Fibroblast of pulmonary artery (primary cell): ENCODE measurements at places on chromosomes 7 and 10.

- peak; percentile 56 for DNase-seq
Measured at GRCh38 chr10:10891124-10892082, 126.3 kb upstream of the CELF2 start.

DNA sequence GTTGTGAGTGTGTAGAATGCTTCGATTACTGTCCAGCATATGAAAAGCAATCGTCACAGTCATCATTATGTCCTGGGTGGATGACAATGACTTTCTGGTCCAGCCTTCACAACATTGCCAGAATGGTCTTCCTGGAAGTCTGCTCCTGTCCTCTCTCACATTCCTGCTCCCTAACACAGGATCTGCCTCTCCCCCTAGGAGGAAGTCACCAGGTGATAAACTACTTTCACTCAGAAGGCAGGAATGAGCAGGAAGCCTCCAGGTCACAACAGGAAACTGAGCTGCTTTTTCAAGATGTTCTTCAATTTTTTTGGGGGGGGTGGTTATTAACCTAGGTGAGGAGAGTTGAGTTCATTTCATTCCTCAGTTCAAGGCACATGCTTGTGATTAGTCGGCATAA is 13.6 kb upstream of the GPNMB start:
- DNase-seq = no peak

- DNase-seq = peak; percentile 40
Measured at GRCh38 chr7:601595-602340, 82.1 kb upstream of the PDGFA start.

- no peak for DNase-seq
Measured at GRCh38 chr10:13698217-13698616, 111.5 kb downstream of the PRPF18 start.

DNA sequence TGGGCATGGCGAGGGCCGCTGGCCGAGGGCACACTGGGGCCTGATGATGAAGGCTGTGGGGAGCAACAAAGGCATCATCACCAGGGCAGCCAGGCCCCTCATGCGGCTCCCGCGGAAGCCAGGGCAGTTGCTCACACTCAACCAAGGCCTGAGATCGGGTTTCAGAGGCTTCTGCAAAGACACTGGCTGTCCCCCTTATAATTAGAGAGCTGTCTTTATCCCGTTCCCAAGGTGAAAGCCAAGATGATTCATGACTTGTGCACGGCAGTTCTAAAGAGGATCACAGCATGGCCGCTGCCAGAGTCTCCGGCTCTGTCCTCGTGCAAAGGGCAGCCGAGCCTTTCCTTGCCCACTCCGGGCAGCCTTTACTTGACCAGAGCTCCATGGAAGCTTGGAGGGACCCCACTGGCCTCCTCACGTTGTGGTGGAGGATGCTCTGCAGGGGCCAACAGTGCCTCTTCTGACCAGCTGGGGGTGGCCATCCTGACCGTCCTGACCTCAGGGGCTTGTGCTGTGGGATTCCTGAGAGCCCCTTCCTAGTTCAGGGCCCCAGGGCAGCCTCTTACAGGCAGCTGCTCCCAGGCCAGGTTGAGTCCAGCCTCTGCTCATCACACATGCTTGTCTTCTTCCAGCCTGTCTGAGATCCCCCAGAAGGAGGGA is 82.3 kb downstream of the PRKAG2 start:
- no peak for DNase-seq
